Left cardiac atrium (tissue), 4 donors: ENCODE measurements at places on chromosomes 4 and X.

GRCh38 chr4:116374815-116375214 is 710.6 kb downstream of the TRAM1L1 start:
- no peak for DNase-seq

GRCh38 chr4:38316045-38316444 is 348.0 kb upstream of the KLF3 start:
- no peak for DNase-seq

GRCh38 chrX:24526616-24527015 is 61.5 kb downstream of the PDK3 start:
- no peak for DNase-seq

DNA sequence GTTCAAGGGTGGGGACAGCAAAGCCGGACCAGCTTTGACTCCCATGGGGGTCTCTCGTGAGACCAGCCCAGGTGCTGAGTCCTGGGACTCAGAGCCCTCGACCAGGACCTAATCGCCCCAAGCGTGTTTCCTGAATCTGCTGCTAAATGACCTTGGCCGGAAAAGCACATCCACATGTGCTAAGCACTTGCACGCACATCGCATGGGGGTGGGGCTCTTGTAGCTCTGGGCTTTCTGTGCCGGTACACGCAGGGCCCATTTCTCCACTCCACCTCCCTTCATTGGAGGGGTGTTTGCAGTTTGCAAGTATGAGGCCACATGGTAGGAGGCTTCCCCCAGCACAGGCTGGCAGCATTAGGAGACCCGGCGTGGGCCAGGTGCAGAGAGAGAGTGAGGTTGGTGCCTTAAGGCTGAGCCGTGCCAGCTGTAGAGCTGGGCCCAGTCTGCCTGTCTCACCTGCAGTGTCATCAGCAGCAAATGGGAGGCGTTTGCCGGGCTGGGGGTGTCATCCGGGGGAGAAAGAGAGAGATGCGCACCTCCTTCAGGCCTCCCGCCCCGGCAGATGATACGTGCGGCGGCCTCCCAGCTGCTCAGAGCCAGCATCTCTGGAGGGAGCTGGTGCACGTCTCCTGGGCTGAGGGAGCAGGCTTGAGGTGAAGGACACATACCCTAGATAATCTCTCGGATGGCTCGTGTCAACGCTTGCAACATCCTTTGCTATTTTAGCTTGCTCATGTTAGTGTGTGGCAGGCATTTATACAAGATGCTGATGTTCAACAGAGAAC is 45.2 kb upstream of the CLCN4 start:
- peak; percentile 37 for DNase-seq

DNA sequence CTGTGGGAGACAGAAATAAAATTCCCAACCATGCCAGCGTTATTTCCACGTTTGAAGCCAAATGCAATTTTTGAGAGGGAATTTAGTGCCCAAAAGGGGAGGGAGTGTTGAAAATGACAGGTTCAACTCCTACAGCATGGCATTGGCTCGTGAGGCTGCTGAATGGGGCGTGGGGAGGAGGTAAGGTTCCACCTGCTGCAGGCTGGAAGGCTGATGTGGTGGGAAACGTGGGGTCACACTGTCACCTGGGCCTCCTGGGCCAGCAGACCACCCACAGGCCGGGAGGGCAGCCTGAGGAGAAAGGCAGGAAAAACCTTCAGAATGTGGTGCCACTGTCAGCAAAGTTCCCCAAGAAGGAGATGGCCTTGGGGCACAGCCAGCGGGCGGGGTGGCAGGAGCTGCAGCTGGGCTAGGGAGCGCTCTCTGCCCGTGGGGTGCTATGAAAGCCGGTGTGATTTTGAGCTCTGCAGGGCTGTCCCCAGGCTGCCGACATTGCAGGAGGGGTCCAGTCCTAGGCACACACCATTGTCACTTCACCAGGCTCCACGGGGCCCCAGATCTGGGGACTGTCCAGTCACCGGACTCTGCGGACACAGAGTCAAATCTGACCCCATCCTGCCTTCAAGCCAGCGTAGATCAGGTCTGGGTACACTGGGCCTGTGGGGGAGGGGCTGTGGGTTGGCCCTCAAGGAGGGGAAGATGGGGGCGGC is 19.6 kb downstream of the MSANTD1 start:
- no peak for DNase-seq
